ENCODE measurements at places on chromosomes 3 and 15. TPM values are rescaled to one million over a fixed set of nuclear protein-coding genes. Genes with fewer than 3 reads are reported as not detected.

DNA sequence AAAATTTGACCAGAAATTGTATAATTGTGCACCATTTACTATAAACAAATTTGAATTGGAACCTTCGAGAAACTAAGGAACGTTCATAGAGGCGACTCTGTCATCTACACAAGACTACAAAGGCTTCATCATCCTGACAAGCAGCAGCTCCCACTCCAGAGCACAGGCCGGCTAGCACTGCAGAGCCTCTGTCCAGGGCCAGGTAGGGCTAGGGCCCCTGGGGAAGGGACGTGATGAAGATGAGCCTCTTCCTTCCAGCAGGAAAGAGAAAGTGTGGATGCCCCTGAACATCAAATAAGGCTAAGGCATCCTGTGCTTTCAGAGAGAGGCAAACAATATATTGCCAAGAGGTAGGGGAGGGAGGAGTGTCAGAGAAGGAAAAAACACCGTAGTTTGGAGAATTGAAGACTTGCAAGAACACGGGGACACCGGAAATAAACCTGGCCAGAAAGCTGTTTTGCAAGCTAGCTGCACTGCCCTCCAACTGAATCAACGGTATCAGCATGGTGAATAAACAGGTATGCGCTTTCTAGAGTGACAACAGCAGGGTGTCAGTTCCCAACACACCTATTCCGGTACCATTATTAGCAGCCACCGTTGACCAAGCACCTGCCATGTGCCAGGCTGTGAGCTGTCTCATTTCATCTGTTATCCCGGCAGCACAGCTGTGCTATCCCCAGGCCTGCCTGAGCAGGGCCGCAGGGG, 12.4 kb downstream of the XXYLT1 start:
- no peak for DNase-seq

DNA sequence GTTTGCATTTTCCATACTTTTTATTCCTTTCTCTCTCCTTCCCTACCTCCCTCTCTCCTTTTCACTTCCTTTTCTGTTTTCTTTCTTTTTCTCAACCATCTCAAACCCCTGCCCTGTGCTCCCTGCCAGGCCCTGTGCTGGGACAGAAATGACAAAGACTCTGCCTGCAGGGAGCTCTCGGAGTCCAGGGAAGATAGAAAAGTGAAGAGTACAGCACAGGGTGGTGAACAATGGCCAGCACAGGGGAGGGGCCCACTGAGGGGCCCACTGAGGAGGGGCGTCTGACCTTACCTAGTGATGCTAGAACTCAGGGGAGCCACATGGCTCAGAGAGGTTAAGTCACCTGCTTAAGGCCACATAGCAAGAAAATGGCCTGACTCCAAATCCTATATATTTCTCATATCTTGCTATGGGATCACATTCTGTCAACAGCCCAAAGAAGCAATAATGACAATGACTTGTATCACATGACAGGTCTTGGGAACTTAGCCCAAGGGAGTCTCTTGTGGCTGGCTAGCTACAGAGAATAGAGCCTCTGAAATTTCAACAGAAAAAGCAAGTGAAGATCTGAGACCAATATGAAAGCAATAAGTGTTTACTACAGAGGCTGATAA, 44.3 kb upstream of the ATP2B2 start:
- DNase-seq: no peak

- DNase-seq: peak; percentile 10
Observed at GRCh38 chr3:56154297-56154696, 314.0 kb downstream of the ERC2 start.

- DNase-seq: no peak
Observed at GRCh38 chr3:8777978-8778267, 8.5 kb upstream of the OXTR start.

DNA sequence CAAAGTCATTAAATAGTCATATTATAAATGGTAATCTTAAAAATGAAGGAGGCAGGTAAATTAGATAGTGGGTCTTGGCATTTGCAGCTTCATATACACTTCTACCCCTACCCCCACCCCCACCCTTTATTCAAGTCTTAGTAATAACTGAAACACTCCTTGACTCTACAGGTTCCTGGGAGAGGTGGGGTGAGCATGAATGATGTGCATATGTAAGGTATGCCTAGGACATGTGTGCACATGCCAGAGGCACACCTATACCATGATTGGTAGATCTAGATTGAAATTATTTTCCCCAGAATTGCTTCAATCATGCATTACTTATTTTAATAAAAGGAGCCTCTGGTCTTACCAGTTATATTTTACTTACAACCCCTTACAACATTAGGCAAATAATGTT, 40.1 kb upstream of the PDCD6IP start:
- no peak for DNase-seq

DNA sequence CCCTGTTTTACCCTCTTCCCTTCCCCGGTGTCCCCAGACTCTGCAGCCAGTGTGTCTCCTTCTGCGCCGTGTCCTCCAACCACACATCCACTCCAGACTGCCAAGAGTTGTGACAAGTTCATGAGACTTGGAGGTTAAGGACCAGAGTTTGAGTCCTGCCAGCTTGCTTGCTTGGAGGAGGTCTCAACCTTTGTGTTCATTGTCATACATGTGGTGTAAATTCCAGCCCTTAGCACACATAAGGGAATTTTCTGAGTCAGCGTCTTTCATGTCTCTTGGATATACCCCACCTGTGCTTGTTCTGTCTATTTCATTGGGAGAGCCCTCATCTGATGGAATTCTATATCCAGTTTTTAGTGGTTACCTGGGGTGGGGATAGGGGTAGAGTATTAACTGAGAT, 13.3 kb downstream of the CORO2B start:
- no peak for DNase-seq

GRCh38 chr3:146646261-146646660, 41.1 kb upstream of the PLSCR5 start:
- DNase-seq: no peak

DNA sequence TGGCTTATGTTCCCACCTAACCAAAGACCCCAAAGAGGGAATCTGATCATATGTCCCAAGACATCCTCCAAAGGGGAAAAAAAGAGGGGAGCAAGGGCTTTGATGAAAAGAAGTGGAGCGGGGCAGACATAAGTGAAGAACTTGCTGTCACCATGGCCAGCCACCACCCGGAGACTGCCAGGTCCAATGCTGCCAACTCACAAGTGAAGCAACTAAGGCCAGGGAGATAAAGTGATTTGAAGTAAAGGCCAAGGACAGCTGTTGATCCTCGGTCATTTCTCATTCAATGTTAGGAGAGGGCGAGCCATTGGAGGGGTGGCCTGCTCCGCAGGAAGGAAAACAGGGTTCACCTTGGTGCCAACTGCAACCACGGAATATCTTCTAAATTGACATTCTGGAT, 72.6 kb upstream of the C3orf80 start:
- DNase-seq: no peak

- no peak for DNase-seq
Observed at GRCh38 chr3:82783194-82783593, 1021.7 kb upstream of the GBE1 start.

DNA sequence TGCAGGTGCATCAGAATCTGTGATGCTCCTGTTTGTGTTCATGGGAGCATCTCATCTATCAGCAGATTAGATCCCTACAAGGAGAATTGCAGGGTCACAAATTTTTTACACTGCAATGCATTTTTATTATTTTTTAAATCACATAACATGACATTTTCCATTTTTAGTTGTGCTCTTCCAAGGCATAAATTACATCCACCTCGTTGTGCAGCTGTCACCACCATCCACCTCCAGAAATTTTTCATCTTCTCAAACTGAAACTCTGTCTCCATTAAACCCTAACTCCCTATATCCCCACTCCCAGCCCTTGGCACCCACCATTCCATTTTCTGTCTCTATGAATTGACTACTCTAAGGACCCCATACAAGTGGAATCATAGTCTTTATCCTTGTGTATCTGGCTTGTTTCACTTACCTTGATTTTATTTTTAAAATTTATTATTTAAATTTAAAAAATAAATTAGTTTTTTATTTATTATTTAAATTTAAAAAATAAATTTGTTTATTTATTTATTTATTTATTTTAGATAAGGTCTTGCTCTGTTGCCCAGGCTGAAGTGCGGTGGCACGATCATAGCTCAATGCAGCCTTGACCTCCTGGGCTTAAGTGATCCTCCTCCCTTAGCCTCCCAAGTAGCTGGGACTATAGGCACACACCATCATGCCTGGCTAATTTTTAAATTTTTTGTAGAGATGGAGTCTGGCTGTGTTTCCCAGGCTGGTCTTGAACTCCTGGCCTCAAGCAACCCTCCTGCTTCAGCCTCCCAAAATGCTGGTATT, 47.7 kb downstream of the FBLN2 start:
- no peak for DNase-seq

DNA sequence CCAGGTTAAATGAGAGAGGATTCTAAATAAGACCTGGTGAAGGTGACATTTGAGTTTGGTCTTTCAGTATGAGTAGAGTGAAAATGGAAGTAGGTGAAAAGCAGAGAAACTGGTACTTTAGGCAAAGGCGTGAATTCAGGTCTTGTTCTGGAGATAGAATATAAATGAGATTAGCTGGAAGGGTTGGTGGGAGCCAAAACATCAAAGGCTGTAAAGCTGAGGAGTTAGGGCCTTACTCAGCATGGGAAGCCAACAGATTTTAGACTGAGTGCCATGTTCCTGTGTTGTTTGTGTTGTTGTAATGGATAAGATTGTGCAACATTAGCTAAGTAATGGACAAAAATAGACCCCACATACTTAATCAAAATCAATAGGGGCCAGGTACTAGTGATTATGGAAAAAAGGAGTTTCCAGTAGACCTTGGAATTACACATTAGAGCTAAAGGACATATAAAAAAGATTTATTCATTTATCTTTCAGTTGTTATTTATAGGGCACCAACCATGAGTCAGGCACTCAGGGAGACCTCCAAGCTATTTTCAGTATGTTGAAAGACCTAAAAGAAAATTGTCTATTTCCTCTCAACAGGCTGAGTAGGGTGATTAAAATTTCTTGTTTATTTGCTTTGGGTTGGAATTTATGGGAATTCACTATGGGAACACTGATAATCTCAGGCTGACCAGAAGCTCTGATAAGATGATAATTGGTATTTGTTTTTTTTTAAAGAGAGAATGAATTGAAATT, 20.8 kb downstream of the ARL14 start:
- DNase-seq: peak; percentile 79

DNA sequence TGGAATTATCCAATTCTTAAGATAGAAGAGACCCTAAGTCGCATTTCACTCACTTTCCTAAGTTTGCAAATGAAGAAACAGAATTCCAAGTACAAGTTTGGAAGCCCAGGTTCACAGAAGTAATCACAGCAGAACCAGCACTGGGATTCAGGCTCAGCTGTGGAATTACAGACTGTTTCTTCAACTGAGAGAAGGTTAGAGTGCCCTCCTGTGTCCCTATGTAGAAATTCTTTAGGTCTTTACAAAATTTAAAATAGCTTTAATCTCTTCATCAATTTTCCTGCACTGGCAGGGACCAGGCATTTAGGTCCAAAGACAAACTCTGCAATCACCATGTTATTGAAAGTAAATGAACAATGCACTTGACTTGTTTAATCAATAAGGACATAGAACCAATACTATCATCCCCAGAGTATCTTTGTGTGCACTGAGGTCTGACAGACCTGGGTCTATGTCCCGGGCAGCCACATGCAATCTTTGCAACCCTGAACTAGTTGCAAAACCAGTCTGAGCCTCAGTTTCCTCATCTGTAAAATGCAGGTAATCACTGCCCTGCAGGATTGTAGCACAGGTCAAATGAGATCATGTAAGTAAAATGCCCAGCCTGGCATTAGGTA, 96.3 kb upstream of the ZBED2 start:
- peak; percentile 62 for DNase-seq

GRCh38 chr3:122365073-122365472, 18.0 kb downstream of the MIX23 start:
- DNase-seq: no peak

DNA sequence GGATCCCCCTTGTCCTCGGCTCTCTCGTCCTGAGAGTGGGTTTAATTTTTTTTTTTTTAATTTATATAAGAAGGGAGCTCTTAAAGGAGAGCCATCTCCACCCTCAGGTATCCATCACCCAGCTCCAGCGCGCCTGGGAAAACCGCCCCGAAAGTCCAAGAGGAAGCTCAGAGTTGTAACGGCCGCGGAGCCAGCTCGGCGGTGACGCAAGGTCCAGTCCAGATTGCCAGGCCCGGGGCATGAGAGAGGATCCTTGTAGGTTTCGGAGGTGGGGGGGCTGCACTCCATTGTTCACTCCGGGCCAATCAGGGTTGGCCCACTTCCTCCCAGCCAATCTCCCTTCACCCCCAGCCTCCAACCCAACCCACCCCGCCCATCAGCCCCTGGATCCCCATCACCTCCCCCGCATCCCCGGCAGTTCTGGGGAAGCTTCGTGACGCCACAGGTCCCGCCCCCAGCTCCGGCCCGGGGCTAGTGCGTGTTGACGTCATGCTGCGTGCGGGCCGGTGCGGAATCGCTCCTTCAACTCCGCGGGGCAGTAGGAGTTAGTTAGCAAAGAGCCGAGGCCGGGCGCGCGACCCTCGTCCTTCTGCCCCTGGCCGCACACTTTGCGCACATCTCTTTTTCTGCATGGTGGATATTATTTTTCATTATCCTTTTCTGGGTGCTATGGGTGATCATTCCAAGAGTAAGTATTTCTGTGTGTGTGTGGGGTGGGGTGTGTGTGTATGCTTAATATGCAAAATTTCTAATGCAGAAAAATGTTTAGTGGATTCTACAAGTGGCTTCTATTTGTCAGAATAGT, at the start of gene ISL2:
Gene ISL2, plus strand, starts transcription at position 520 of the 805 bp plus-strand sequence. Its CDS starts 111 bp downstream, at position 631.
- peak; percentile 72 for DNase-seq

GRCh38 chr15:27448986-27449385, 478.0 kb downstream of the GABRG3 start:
- DNase-seq: no peak

DNA sequence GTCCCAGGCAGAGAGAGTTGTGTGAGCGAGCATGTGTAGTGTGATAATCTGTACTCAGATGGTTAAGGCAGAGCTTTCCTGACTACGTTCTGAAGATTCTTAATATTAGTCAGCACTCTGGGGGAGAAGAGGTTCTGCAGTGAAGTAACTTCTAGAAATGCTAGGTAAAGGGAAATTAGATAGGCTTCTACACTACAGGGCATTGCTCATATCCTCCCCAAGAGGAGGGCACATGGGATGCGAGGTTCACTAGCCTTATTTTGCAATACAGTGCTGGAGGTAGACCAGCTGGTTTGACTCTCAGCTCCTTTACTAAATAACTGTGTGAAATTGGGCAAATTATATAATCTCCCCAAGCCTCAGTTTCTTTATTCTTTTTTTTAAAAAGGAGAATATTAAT, 300.3 kb upstream of the PDZRN3 start:
- no peak for DNase-seq

GRCh38 chr3:183484431-183485075, 56.1 kb upstream of the MCF2L2 start:
- no peak for DNase-seq

Gene KPNA4
- 36.4 TPM for total RNA-seq

Gene PPP1R14D
- total RNA-seq: not detected

Gene CILP
- total RNA-seq: under 0.01 TPM

Gene CPNE4
- total RNA-seq: not detected

Gene CAMP
- total RNA-seq: not detected

Gene KCNH8
- not detected for total RNA-seq

Gene STARD5
- 14.7 TPM for total RNA-seq

Gene ECE2
- total RNA-seq: not detected

Gene LTK
- 1.6 TPM for total RNA-seq

Gene TRH
- total RNA-seq: not detected

Gene ALCAM
- 86.3 TPM for total RNA-seq

Gene CFAP161
- 0.86 TPM for total RNA-seq

Gene RAB5A
- 100 TPM for total RNA-seq
